Caco-2 (cell line): ENCODE measurements at places on chromosomes 3 and 15. TPM values are rescaled to one million over a fixed set of nuclear protein-coding genes. Genes with fewer than 3 reads are reported as not detected.

Gene GLDN
- 0.82 and 1.1 TPM in 2 replicates for total RNA-seq

Gene FAM174B
- 79.4 and 87.5 TPM in 2 replicates for total RNA-seq

Gene SLC15A2
- total RNA-seq: 3.8 and 4.7 TPM in 2 replicates

Gene CFAP100
- not detected in 2 replicates for total RNA-seq

Gene PLSCR2
- not detected in 2 replicates for total RNA-seq

Gene EXOG
- total RNA-seq: 15.7 and 16.2 TPM in 2 replicates
